Jurkat, Clone E6-1 (cell line): ENCODE measurements at places on chromosomes 6 and 20.

DNA sequence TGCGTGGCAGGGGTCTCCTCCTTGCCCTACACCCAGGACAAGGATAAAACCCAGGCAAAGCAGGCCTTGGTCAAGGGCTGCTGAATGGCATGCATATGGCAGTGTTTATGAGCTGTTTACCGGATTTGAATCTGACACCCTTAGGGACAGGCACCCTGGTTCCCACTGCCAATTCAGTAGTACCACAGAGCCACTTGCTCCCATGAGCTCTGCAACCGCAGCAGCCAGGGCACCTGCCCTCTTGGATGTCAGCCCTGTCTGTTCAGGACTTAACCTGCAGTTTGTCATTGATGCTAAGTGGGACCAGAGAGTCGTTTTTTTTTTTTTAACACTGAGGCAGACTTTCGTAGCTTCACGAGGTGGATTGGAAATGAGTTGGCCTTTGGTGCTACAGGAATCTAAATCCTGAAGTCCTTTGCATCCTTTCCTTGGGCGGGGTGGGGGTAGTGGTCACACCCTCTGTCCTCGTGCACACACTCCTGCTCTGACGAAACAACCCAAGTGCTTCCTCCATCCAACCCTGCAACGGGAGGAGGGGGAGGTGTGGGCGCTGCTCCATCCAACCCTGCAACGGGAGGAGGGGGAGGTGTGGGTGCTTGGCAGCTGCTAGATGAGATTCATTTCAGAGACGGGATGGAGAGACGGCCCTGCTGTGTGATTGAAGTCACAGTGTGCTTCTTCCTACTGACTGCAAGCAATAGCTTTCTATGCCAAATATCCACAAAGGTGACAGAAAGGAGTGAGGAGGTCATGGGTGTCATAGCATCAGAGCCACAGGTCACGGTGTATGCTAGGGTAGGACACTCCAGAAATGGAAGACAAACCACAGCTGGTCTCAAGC, 166.5 kb downstream of the SMOC2 start:
- no peak for DNase-seq

DNA sequence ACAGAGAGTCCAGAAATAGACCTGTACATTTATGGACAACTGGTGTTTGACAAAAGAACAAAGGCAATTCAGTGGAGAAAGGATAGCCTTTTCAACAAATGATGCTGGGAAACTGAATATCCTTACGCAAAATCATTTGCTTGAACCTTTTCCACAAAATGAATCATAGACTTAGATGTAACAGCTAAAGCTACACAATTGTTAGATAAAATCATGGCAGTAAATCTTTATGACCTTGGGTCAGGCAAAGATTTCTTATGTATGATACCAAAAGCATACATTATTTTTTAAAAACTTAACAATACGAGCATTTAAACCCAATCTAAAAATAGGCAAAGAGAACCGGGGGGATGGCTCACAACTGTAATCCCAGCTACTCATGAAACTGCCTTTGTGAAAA, 73.5 kb upstream of the DST start:
- no peak for DNase-seq

- DNase-seq, result no peak
Observed at GRCh38 chr20:22389836-22390542, 194.4 kb downstream of the FOXA2 start.

GRCh38 chr6:15417811-15418210, 171.9 kb downstream of the JARID2 start:
- DNase-seq, result no peak

DNA sequence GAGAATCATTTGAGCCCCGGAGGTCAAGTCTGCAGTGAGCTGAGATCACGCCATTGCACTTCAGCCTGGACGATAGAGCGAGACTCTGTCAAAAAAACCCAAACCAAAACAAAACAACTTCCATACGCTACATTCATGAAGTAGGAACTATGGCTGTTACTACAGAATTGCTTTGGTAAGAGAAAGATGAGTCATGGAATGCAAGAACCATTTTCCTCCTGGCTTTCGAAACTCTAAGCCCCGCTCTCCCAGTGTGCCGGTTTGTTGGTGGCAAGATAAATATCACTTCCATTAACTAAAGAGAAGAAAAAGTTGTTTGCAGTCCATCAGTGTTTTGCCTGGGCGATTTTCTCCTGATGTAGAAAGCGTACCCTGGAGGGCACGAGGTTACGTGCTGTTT, 61.3 kb downstream of the ZDHHC14 start:
- DNase-seq, result no peak

GRCh38 chr20:58647796-58648501, 3.1 kb upstream of the STX16 start:
- no peak for DNase-seq

- DNase-seq, result no peak
Observed at GRCh38 chr6:143112837-143113236, 52.1 kb downstream of the AIG1 start.

- no peak for DNase-seq
Observed at GRCh38 chr20:19816386-19816785, 58.3 kb downstream of the RIN2 start.

GRCh38 chr20:47029845-47030244, 135.2 kb downstream of the EYA2 start:
- no peak for DNase-seq

DNA sequence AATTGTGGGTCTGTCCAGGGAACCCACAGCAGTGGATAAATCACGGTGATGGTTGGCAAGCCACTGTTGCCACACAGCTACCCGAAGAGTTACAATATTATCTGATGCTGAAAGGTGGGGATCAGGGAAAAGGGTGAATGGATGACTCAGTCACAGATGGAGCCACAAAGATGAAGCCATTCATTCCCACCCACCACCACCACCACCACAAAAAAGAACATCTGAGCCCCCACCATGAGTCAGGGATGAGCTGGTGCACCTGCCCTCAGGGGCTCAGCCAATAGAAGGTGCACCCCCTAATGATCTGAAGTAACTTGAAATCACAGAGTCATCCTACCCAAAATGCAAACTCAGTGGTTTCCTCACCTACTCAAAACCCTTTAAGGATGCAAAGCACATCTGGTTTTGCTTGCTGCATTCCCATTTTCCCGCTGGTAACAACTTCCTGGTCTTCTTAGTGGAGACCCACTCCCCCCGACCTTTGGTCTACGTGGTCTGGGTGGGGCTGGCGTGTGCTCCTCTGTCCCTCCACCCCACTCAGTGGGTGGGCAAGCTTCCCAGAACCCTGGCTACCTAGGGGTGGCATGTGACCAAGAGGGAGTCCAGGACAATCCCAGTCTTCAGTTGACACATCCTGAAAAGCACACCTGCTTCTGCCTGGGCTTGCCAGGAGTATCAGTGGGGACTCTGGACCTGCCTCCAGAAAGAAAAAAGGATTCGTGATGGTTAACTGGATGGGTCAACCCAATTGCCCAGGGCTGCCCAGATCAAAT, 125.5 kb downstream of the ANKRD60 start:
- DNase-seq, result peak; percentile 64

DNA sequence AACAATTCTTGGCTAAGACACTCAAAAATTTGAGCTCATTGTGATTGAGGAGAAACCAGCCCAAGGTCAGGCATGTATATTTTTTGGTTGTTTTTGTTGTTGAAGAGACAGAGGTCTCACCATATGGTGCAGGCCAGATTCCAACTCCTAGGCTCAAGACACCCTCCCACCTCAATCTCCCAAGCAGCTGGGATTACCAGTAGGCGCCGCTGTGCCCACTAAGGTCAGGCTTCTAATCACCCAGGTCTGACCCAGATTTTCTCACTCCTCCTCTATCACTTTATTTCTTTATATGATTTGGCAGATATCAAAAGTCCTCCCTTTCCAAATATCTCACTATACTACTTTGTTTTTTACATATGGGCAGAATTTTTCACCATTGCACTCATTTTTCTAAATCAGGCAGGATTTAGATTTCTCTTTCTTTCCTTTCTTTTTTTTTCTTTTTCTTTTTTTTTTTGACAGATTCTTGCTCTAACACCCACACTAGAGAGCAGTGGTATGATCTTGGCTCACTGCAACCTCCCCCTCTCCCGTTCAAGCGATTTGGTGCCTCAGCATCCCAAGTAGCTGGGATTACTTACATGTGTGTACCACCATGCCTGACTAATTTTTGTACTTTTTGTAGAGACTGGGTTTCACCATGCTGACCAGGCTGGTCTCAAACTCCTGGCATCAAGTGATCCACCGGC, 1.7 kb upstream of the C6orf141 start:
- no peak for DNase-seq

GRCh38 chr6:79230149-79230548, 4.3 kb downstream of the HMGN3 start:
- no peak for DNase-seq

DNA sequence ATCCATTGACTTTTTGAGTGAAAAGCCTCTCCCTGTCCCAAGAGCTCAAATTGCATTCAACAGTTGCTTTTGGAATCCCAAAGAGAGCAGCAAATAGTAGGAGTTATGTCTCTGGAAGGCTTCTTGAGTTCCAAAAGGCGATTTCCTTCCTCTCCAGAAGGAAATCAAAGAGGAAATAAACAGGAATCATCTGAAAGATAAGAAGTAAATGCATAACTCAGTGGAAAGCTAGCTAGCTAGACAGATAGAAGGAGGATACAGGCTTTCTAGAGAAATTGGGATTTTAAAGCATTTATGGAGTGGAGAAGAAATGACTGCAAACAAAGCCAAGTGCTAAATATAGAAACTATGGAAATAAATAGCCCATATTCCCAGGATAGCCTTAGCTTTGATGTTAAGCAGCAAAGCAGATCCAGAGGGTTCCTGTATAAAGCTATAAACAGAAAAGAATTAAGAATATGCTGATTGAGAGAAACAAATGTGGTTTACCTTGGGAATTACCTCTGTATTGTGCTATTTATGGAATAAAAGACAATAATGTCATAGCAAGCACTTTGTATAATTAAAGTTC, 214.7 kb downstream of the PLCB1 start:
- DNase-seq, result no peak

- no peak for DNase-seq
Observed at GRCh38 chr20:60232380-60232779, 274.2 kb downstream of the CDH26 start.
